NCI-H524 treated with DMSO at 0.1 percent for 48 hours (cell line): ENCODE measurements at places on chromosomes 12 and 14.
A peak's percentile ranks its signal among the peaks of the same experiment; 100 is the strongest.

- no peak for DNase-seq
These were observed 678 bp downstream of the RPS6KA5 start for GRCh38 chr14:91059576-91060350.

GRCh38 chr12:117528538-117528937 lies 167.1 kb upstream of the NOS1 start:
- DNase-seq: no peak

DNA sequence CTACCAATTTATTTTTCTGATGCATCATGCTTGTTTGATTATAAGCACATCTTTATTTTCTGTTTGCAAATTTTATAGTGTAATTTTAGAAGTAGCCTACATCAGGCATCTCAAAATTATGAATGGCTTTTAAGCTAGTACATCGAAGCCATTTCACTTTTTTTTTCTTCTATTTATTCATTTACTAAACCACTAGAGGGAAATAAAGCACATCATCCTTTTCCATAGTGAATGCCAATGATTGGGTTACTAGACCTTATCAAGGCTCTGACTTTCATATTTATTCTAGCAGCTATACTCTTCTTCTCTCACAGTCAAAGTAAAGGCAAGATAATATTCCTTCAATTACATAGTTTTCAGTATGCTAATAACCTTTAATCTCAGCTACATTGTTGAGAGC lies 736.4 kb upstream of the LRFN5 start:
- peak; percentile 23 for DNase-seq

DNA sequence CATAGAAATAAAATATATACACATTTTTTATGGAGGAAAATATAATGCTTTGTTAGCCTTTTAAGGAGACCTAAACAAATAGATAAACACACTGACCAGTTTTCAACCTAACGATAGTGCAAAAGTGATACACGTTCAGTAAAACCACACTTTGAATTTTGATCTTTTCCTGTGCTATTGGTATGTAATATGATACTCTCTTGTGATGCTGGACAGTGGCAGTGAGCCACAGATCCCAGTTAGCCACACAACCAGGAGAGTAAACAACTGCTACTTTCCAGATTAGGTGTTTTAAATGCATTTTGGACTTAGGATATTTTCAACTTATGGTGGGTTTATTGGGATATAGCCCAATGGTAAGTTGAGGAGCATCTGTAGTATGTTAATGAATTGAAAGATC lies 243.1 kb downstream of the ERC1 start:
- DNase-seq: no peak

- DNase-seq: no peak
These were observed 1.9 kb upstream of the BCL11B start for GRCh38 chr14:99273766-99274345.

GRCh38 chr14:60710494-60710893 lies 13.7 kb downstream of the SIX4 start:
- no peak for DNase-seq

GRCh38 chr12:537772-538171 lies 78.0 kb downstream of the B4GALNT3 start:
- no peak for DNase-seq

- no peak for DNase-seq
These were observed 751.6 kb downstream of the NOVA1 start for GRCh38 chr14:25846246-25846645.

- DNase-seq: peak; percentile 39
These were observed 66.3 kb downstream of the CLIP1 start for GRCh38 chr12:122356192-122356635.

GRCh38 chr14:64293976-64294671 lies at the start of gene ESR2:
Gene ESR2, minus strand, starts transcription at chr14:64294371. Its CDS starts 11,386 bp downstream, at chr14:64282985.
- peak; percentile 76 for DNase-seq

DNA sequence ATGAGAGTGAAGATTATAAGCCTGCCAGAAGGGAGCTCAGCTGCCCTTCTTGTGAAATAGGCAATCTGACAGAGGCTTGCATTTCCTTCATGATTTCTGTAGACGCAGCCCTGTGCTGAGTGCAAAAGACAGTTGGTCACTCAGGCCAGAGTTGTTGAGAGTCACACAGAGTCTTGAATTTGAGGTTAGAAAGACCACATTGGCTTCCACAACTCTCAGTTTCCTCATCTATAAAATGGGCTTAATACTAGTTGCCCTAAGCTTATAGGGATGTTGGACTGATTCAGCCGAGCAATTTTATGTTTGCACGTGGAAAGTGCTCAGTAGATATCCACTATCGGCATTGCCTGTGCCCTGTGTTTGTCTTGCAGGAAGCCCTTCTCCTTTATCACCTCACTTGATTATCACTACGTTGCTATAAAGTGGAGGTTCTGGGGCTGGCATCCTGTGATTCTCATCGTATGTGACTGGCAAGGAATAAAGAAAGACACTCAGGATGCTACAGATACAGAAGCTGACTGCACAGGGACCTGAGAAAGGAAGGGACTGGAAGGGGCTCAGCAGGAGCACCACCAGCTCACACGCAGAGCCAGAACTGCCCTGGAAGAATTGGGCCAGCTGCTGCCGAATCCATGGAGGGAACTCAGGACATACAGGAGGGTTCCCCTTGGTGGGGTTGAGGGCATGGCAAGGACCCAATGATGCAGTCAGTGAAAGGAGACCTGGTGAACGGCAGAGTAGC lies 19.8 kb upstream of the SERPINA4 start:
- DNase-seq: no peak

- DNase-seq: no peak
These were observed 1.2 kb downstream of the KLHDC2 start for GRCh38 chr14:49769171-49769570.

DNA sequence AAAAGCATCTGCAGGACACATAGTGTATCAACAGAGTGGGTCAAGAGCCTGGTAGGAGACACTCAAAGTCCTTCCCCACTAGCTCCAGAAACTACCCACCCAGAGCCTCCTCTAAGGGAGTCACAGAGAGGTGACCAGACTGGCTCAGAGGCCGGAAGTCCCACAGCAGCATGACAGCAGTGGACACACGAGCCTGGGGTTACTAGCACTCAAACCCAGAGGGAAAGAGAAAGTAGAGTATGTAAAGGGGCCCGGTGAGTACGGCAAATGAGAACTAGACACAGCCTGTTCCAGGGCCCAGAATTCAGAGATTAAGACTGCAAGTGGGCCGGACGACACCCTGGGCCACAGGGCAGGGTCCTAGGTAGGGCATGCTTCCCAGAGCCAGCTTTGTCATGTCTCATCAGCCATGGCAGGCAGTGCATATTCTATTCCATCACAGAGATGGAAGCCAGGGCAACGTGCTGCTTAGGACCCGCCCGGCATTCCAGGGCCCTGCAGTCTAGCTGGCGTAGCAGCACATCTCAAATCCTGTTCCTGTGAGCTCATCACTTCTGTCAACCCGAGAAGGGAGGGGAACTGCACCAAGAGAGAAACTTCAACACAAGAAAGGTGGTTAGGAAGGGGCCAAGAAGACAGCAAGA lies 4.2 kb downstream of the IFFO1 start:
- no peak for DNase-seq

DNA sequence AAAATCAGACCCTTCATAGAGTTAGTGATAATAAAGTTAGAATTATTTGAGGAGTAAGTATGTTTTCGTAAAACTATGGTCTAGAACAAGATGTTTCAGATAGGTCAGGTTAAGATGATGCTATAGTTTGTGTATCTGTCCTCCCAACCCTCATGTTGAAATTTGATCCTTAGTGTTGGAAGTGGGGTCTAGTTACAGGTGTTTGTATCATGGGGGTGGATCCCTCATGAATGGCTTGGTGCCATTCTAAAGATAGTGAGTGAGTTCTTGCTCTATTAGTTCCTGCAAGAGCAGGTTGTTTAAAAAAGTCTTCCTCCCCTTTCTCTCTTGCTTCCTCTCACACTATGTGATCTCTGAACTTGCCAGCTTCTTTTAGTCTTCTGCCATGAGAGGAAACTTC lies 707.3 kb upstream of the FOXG1 start:
- DNase-seq: no peak

DNA sequence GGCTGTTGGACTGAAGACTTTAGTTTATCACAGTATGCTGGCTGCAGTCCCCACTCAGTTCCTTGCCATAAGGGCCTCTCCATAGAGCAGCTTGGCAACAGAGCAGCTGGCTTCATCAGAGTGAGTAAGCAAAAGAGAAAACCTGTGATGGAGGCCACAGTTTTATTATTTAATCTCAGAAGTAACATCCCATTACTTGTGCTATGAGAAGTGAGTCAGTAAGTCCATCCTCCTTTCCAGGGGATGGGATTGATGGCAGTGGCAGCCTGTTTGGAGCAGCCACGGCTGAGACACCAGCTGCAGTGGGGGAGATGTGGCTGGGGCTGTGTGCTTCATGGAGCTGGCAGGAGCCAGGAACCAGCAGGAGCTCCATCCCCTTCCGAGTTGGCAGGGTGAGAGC lies 138.5 kb upstream of the SRRM4 start:
- DNase-seq: no peak

DNA sequence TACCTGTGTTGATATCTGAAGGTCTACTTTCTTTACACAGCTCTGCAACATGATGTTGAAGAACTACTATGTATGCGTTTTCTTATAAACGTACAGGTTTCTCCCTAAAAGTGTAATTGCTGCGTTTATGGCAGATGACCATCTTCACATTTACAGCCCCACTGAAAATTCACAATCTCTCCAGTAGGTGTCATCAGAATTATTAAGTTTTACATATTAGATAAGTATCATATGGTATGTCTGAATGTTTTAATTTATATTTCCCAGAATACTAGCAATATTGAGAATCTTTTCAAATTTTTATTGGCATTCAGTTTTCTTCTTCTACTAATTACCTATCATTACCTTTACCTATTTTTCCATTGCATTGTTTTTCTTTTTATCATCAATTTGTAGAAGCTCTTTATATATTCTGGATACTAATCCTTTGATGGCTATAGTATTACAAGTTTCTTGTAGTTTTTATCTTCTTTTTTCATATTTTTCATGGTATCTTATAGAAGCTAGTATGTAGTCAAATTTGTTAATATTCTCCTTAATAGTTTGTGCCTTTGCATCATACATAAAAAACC lies 123.5 kb downstream of the CAPZA3 start:
- DNase-seq: no peak

DNA sequence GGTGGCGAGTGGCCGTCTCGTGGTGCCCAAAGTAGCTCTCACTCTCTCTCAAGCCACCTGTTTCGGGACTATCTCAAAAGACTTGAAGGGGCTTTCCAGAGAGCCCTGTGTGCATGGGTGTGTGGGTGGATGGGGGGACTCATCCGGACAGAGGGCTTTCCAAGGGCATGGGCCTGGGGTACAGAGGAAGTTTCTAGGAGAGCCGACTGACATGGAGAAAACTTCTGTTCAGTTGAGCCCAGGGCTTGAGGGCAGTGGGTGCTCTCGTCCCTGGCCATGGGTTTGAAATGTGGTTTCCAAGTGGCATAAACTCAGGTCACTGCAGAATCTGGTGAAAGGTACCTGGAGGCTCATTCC lies 47.4 kb upstream of the MEG3 start:
- DNase-seq: no peak

DNA sequence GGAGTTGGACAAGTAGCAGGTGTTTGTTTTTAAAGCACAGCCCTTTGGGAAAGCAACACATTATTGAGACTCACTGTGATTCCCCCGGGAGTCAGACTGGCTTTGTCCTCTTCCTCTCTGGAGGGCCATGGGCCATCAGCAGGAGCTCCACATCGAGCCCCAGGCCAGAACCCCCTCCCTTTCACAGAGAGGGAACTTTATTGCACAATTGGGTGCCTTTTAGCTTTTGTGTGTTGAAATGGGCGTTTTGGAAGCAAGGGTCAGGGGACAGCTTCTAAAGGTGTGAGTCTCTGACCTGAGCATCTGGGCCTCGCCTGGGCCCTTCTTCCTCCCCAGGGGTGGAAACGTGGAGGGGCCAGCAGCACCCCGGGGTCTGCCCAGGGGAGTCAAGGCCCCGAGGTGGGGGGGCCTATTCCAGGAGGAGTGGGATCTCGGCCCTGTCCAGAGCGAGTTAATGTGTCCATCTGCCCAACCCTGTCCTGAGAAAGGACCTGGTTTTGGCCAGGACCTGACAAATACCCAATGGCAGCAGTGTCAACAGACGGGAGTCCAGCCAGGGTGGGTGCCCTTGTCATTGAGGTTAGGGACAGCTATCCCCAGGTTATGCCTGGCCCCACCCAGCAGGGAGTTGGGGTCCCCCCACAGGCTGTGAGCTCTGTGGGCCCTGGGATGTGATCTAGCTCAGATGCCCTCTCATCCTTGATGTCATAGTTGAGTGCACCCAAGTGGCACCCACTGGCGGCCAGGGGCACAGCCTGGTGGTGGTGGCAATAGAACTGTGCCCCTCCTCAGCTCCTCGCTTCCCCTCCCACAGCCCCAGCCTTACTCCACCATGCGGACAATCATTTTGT lies 37.1 kb downstream of the SLC8B1 start:
- no peak for DNase-seq

GRCh38 chr12:20314328-20314727 lies 54.0 kb upstream of the PDE3A start:
- no peak for DNase-seq

- no peak for DNase-seq
These were observed 42.8 kb downstream of the ZC3H14 start for GRCh38 chr14:88605594-88605993.

GRCh38 chr14:42174357-42174756 lies 567.7 kb downstream of the LRFN5 start:
- DNase-seq: no peak

GRCh38 chr12:77681726-77682125 lies 149.0 kb upstream of the NAV3 start:
- no peak for DNase-seq

DNA sequence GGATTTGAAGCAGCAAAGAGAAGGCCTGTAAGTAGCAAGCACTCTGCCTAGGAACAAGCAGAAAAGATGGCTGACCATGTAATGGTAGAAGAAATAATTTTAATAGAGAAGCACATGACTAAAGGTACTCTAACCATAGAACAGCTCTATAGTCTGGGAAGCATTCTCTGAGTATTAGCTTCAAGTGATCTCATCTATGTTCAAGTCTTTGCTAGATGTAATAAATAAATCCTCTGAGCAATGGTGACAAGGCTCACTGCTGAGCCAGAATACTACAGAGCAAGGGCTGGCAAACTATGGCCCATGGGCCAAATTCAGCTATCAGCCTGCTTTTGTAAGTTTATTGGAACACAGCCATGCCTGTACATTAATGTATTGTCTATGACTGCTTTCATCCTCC lies 84.8 kb downstream of the PEBP1 start:
- DNase-seq: no peak

DNA sequence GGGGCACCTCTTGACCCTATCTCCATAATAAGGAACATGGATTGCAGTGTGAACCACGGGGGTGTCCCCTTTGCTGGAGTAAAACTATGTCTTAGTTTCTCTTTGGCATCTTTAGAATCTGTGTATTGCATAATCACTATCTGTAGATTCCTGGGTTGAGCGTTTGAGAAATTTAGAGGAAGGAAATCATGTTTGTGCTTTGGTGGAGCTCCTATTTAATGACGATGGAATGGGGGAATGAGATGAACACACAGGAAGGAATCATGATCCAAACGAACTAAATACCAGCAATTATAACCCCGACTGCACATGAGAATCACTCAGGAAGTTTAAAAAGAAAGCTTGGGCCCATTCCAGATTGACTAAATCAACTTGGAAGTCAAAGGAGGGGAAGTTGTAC lies 1.3 kb upstream of the MYG1 start:
- no peak for DNase-seq

- DNase-seq: peak; percentile 64
These were observed 52.5 kb upstream of the PPP2R5C start for GRCh38 chr14:101708853-101709532.

- DNase-seq: no peak
These were observed 5.6 kb downstream of the RIC8B start for GRCh38 chr12:106780010-106780631.
